ENCODE measurements at places on chromosomes 13 and 19.

DNA sequence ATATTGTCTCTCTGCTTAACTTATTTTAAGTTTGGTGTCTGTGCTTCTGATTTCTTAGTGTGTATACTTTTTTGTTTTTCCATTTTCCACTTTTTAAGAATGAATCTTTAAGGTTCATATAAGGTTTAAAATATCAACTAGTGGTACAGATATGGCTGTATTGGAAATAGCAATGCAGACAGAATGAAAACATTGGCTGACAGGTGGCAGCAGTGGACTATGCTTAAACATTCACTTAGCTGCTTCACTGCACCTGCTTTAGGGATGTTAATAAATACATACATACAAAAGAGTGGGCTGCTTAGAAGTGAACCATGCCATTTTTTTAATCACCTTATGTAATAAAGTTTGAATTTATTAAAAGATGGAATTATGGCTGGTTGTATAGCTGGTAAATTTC is 27.3 kb downstream of the TM9SF2 start:
- peak; percentile 15 for DNase-seq

GRCh38 chr13:112812306-112813055 is 122.6 kb downstream of the ATP11A start:
- DNase-seq: no peak

GRCh38 chr13:113049521-113049941 is 56.1 kb upstream of the F7 start:
- no peak for DNase-seq

- no peak for DNase-seq
These were observed 17.3 kb downstream of the C19orf81 start for GRCh38 chr19:50666346-50667176.

- no peak for DNase-seq
These were observed 24.5 kb upstream of the CYP2A7 start for GRCh38 chr19:40906512-40906911.

DNA sequence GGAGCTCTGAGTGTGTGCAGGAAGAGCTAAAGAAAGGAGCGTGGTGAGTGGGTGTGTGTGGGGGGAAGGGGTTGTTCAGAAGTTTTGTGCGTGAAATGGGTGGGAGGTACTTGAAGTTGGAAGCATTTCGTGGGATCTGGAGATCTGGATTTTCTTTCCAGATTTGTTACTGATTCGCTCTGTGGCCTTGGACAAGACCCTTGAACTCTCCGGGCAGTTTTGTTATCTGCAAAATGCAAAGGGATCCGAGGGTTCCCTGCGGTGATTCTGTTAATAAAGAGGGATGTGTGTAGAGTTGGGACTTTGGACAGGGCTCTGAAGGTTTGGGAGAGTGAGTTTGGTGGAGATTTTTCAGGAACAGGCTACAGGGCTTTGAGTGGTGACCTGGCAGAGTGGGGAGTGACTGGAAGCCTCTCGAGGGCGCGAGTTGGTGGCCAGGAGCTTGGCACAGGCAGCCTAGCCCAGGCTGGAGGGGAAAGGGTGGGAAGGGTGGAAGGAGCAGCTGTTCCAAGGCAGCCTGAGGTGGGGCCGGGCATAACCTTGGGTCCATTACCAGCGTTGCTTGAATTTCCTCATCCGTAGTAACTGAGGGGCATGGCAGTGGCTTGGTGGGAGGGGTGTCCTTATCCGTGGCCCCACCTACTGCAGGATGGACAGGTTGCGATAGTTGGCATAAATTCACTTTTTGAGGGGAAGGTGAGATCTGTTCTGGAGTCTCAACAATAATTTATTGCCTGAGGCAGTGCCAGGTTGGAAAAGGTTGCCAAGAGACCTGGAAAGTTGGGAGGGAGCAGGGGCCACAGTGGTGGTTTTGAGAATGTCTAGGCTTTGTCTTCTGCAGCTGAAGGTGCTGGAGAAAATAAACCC is 2.1 kb downstream of the ACTN4 start:
- DNase-seq: no peak

DNA sequence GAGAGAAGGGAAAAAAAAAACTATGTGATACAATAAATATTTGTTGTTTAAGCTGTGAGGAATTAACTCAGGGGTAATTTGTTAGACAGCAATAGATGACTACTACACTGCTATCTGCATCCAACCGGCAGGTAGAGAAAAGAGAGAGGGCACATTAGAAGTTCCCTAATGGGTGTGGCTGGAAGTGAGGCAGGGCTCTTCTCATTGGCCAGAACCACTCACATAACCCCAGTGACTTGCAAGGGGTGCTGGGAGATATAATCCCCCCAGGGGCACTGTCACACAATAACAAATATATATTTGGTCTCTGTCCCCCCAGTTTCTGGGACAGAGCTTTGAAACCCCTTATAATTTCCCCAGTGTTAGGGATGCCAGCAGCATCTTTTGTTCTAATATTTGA is 24.3 kb downstream of the FGF21 start:
- no peak for DNase-seq

Measured in DMS53 (cell line).